ENCODE measurements at places on chromosomes 7 and 10. TPM values are rescaled to one million over a fixed set of nuclear protein-coding genes. Genes with fewer than 3 reads are reported as not detected.

DNA sequence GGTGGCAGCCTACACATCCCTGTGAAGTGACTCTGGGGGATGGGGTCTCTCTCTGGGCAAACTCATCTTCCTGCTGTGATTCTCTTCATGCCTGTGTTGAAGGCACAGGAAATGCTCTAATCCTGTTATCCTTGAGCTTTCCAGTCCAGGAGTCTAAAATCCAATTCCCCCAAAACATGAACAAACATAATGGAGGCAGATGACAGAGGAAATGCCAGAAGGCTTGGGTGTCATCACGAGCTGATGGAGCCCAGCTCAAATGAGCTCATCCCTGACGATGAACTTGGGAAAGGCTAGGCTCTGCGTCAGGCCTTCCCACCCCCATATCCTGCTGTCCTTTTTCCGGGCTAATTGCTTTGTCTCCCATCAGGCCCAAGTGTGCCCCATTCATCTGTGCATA is 165.9 kb upstream of the PODXL start:
- no peak overlapping the region for H3K27ac ChIP-seq
- no peak for DNase-seq
- no peak overlapping the region for H3K4me3 ChIP-seq
- H3K36me3 ChIP-seq = no peaks in the 10 kb centered on the region

DNA sequence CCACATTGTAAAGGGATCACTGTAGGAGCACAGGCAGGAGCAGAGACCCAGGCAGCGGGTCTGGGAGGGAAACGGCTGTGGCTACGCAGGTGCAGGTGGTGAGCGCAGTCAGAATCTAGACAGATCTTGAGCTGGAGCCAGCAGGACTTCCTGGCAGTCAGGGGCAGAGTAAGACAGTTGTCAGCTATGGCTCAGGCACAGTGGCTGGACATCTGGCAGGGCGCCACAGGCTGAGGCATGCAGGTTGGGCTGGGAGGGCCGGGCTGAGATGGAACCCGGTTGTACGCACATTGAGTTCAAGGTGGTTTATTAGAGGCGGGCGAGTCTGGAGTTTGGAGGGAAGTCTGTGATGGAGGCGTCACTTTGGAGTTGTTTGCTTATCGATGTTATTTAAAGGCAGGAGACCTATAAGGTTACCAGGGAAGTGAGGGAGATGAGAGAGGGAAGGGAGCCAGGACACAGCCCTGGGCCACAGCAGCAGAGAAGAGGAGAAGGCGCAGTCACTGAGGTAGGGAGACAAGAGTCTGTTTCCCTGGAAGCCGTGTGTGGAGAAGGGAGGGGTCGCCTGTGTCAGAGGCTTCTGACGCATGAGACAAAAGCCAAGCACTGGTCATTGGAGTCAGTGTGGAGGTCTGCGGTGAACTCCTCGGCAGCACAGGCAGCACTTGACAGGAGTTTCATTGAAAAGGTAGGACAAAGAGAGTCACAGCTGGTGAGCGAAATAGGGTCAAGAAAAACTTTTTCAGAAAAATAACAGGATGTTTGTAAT is 73.8 kb downstream of the LANCL2 start:
- no peaks in the 10 kb centered on the region for H3K27me3 ChIP-seq
- no peak overlapping the region for H3K27ac ChIP-seq
- H3K36me3 ChIP-seq = no peaks in the 10 kb centered on the region
- peak; percentile 71 for DNase-seq
- H3K4me3 ChIP-seq = no peak overlapping the region

GRCh38 chr10:86785037-86785436 is 28.6 kb downstream of the BMPR1A start:
- no peaks in the 10 kb centered on the region for H3K36me3 ChIP-seq
- no peak for DNase-seq
- H3K27me3 ChIP-seq = no peaks in the 10 kb centered on the region
- no peak overlapping the region for H3K4me3 ChIP-seq
- peaks cover 8% of the 10 kb centered on the region for H3K4me1 ChIP-seq
- no peak overlapping the region for H3K27ac ChIP-seq

GRCh38 chr10:131261890-131262475 is 49.5 kb downstream of the TCERG1L start:
- H3K27me3 ChIP-seq = no peaks in the 10 kb centered on the region
- no peaks in the 10 kb centered on the region for H3K36me3 ChIP-seq
- no peak overlapping the region for H3K27ac ChIP-seq
- H3K4me3 ChIP-seq = no peak overlapping the region

GRCh38 chr10:119516381-119517234 is 25.9 kb downstream of the RGS10 start:
- H3K27ac ChIP-seq = no peak overlapping the region
- DNase-seq = no peak
- no peaks in the 10 kb centered on the region for H3K27me3 ChIP-seq
- no peak overlapping the region for H3K4me3 ChIP-seq
- no peaks in the 10 kb centered on the region for H3K4me1 ChIP-seq

GRCh38 chr10:97373456-97373855 is 27.7 kb downstream of the RRP12 start:
- H3K4me3 ChIP-seq = no peak overlapping the region
- H3K36me3 ChIP-seq = peaks cover 20% of the 10 kb centered on the region
- no peaks in the 10 kb centered on the region for H3K27me3 ChIP-seq
- no peak overlapping the region for H3K27ac ChIP-seq
- DNase-seq = no peak
- no peaks in the 10 kb centered on the region for H3K4me1 ChIP-seq

DNA sequence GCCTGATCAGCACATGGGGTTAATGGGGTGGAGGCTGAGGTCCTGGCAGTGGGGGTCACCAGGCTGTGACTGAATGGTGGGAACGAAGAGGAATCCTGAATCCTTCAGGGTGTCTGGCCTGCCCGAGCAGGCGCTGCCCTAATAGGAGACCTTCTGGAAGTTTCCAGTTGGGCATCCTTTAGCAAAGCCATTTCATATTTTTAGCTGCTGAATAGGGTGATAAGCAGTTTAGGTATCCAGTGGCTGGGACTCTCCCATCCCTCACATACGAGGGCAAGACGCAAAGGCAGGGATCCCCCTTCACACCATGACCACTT is 159.3 kb downstream of the SH3PXD2A start:
- peaks cover 6% of the 10 kb centered on the region for H3K27me3 ChIP-seq
- H3K4me3 ChIP-seq = no peak overlapping the region
- H3K36me3 ChIP-seq = no peaks in the 10 kb centered on the region

DNA sequence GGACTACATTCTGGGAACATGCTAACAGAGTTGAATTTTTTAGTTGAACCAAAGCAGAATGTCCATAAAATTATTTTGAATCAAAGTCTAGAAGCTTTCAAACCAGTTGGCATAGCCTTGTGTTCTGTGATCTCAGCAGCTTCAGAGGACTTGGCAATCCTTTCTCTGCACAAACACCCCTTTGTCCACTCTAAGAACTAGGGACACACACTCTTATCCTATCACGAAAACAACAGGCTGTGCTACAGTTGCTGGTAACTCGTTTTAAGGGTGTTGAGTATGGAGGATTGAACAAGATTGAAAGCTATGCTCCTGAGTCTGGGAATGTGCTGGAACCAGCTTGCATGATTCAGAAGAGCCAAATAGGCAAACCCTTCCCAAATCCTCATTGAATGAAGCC is 76.4 kb upstream of the PRSS58 start:
- H3K4me1 ChIP-seq = no peaks in the 10 kb centered on the region
- H3K36me3 ChIP-seq = no peaks in the 10 kb centered on the region

DNA sequence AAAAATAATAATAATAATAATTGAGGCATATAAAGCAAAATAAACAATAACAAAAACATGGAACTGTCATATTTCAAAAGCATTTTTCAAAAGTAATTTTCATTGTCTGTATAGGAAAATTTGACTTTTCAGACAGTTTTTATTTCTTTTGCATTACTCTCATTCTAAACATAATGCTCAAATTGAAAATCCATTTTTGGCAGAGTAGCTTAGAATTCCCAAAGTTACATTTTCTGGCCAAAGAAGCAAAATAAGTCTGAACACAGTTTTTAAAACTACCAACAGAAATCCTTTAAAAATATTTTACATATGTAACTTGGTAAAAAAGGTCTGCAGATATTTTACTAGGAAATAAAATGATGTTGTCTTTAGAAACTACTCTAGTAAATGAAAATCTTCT is 535.4 kb downstream of the ANKRD7 start:
- H3K27ac ChIP-seq = no peak overlapping the region
- H3K4me1 ChIP-seq = no peaks in the 10 kb centered on the region
- no peaks in the 10 kb centered on the region for H3K36me3 ChIP-seq
- no peak for DNase-seq

- no peaks in the 10 kb centered on the region for H3K36me3 ChIP-seq
- no peaks in the 10 kb centered on the region for H3K27me3 ChIP-seq
- no peak overlapping the region for H3K27ac ChIP-seq
- H3K4me3 ChIP-seq = no peak overlapping the region
- no peaks in the 10 kb centered on the region for H3K4me1 ChIP-seq
- DNase-seq = no peak
Observed at GRCh38 chr10:117942226-117942625, 104.5 kb downstream of the RAB11FIP2 start.

DNA sequence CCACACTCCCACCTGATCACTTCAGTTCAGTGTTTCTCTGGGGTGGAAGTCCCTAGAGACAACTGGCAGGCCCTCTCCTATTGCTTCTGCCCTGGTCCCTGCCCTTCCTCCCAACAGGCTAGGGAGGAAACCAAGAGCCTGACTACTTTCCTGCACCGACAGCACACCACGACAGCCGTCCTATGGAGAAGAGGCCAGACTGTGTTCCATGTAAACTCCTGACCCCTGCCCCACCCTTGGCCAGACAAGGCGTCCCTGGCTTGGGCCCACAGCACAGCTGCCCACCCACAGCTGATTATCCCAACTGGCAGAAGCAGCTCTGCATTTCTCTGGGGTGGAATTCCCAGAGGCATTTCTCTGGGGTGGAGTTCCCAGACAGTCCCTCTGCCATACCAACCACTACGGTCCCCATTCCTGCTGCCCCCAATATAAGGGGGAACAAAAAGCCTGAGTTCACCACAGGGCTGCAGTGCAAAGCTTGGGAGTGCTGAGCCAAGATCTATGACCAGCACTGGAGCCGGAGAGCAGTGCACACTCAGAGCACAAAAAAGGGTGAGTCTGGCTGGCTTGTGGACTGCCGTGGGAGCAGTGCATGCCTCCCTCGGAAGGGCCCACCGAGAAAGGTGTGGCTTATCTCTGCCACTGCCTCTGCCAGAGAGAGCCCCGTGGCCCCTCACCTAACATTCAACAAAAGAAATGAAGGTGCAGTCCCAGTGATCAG is 193.4 kb downstream of the HPSE2 start:
- H3K27ac ChIP-seq = no peak overlapping the region
- no peaks in the 10 kb centered on the region for H3K36me3 ChIP-seq
- H3K4me1 ChIP-seq = no peaks in the 10 kb centered on the region
- no peaks in the 10 kb centered on the region for H3K27me3 ChIP-seq
- H3K4me3 ChIP-seq = no peak overlapping the region

DNA sequence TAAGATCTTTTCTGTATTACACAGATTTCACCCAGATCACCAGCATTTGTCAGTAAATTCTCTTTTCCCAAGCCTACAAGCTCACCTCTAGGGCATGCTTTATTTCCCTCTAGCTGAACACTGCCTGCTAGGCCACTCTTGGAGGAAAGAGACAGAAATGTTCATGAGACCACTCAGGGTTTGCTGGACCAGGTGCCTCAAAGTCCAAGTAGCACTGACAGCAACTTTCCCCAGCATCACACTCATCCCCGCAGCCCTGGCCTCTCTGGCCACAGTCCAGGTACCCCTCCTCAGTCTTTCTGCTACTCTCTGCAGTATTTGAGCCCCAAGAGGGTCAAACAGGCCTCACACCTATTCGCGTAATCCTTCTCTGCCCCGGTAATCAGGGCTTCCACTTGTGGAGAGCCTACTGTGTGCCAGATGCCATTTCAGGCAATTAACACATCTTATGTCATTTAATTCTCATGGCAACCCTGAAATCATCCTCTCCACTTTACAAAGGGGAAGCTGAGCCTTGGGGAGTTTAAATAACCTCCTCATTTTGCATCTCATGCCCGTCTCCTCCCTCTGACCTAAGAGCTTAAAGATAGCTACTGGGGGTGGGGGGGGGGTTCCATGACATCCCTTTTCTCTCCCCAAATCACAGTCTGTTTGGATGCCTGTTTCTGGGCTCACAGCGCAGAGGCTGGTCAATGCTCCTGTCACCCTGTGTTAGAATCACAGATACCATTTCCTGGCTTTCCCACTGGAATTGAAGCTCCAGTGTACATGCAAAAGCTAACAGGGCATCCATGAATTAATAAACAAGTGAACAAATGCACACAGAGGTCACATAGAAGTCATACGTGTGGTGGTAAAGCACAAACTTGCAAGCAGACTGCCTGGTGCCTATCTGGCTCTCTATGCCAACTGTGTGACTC is 88.5 kb downstream of the PRLHR start:
- H3K4me3 ChIP-seq = no peak overlapping the region
- DNase-seq = no peak
- H3K36me3 ChIP-seq = no peaks in the 10 kb centered on the region
- H3K27me3 ChIP-seq = no peaks in the 10 kb centered on the region
- H3K4me1 ChIP-seq = peaks cover 3% of the 10 kb centered on the region

- H3K4me3 ChIP-seq = no peak overlapping the region
- no peaks in the 10 kb centered on the region for H3K4me1 ChIP-seq
- no peaks in the 10 kb centered on the region for H3K36me3 ChIP-seq
- no peaks in the 10 kb centered on the region for H3K27me3 ChIP-seq
- H3K27ac ChIP-seq = no peak overlapping the region
- DNase-seq = no peak
Observed at GRCh38 chr7:22430457-22430856, 69.5 kb downstream of the STEAP1B start.

- peak overlapping the region; percentile 58 for H3K27ac ChIP-seq
- no peaks in the 10 kb centered on the region for H3K27me3 ChIP-seq
- H3K36me3 ChIP-seq = no peaks in the 10 kb centered on the region
- peaks cover 24% of the 10 kb centered on the region for H3K4me1 ChIP-seq
Observed at GRCh38 chr7:22561895-22562593, 62.1 kb upstream of the STEAP1B start.

DNA sequence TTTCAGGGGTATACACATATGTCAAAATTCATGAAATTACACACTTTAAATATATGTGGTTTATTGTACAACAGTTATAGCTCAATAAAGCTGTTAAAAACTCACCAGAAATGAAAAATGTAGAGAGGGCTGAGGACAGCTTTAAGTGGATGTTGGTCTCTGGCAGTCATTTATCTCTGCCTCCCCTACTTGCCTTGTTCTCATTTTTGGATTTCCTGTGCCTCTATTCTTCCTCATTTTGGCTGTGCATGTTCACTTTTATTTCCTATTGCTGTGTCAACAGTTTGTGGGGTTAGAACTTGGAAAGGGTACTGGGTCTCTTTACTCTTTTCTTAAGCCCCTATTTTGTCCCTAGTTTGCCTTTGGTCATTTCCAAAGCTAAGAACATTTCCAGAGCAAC is 18.6 kb upstream of the MEST start:
- no peak for DNase-seq
- H3K36me3 ChIP-seq = no peaks in the 10 kb centered on the region
- no peak overlapping the region for H3K27ac ChIP-seq
- H3K27me3 ChIP-seq = no peaks in the 10 kb centered on the region

GRCh38 chr10:72255977-72256729 is 17.6 kb upstream of the DDIT4 start:
- DNase-seq = no peak
- peak overlapping the region; percentile 89 for H3K27ac ChIP-seq
- H3K36me3 ChIP-seq = no peaks in the 10 kb centered on the region
- no peaks in the 10 kb centered on the region for H3K27me3 ChIP-seq
- peaks cover 41% of the 10 kb centered on the region for H3K4me1 ChIP-seq
- H3K4me3 ChIP-seq = no peak overlapping the region

- H3K27me3 ChIP-seq = no peaks in the 10 kb centered on the region
- no peak overlapping the region for H3K27ac ChIP-seq
- no peaks in the 10 kb centered on the region for H3K36me3 ChIP-seq
- peak; percentile 80 for DNase-seq
- no peak overlapping the region for H3K4me3 ChIP-seq
Observed at GRCh38 chr7:4849390-4849789, 12.4 kb downstream of the PAPOLB start.

The ACSM6 gene
- 0.34 TPM for polyA plus RNA-seq

The SP4 gene
- polyA plus RNA-seq = 1.2 TPM

The IFIT3 gene
- polyA plus RNA-seq = 14.7 TPM

The PRSS1 gene
- polyA plus RNA-seq = not detected

The CYP2C18 gene
- polyA plus RNA-seq = 0.22 TPM

The BMPR1A gene
- polyA plus RNA-seq = 7.9 TPM

The DLG5 gene
- polyA plus RNA-seq = 5.4 TPM

Measured in kidney (tissue), 22 donors.